Bronchus fibroblast of lung (primary cell): ENCODE measurements at places on chromosomes 3 and 15. TPM values are rescaled to one million over a fixed set of nuclear protein-coding genes. Genes with fewer than 3 reads are reported as not detected.

The ADGRG7 gene
- not detected in 2 replicates for total RNA-seq

The CHCHD6 gene
- 20.1 and 23.0 TPM in 2 replicates for total RNA-seq

The GPR176 gene
- total RNA-seq: 80.7 and 86.2 TPM in 2 replicates

The CCR4 gene
- total RNA-seq: not detected in 2 replicates

The GNAT1 gene
- not detected in 2 replicates for total RNA-seq

The CCR3 gene
- not detected in 2 replicates for total RNA-seq

The CPNE9 gene
- total RNA-seq: under 0.01 and 0.17 TPM in 2 replicates

The PLCH1 gene
- total RNA-seq: 0.30 TPM in 1 of 2 replicates, not detected in the other

The FSIP1 gene
- 0.15 and 0.17 TPM in 2 replicates for total RNA-seq

The EHHADH gene
- 6.2 and 7.9 TPM in 2 replicates for total RNA-seq

The CFAP161 gene
- not detected in 2 replicates for total RNA-seq

The FILIP1L gene
- total RNA-seq: 8.8 and 12.6 TPM in 2 replicates

The FMN1 gene
- 4.6 and 6.7 TPM in 2 replicates for total RNA-seq

The SLC7A14 gene
- 0.30 and 0.34 TPM in 2 replicates for total RNA-seq

The PDCD10 gene
- 46.2 and 47.7 TPM in 2 replicates for total RNA-seq

The C3orf49 gene
- total RNA-seq: not detected in 2 replicates
